ENCODE measurements at places on chromosomes 7 and 10.

DNA sequence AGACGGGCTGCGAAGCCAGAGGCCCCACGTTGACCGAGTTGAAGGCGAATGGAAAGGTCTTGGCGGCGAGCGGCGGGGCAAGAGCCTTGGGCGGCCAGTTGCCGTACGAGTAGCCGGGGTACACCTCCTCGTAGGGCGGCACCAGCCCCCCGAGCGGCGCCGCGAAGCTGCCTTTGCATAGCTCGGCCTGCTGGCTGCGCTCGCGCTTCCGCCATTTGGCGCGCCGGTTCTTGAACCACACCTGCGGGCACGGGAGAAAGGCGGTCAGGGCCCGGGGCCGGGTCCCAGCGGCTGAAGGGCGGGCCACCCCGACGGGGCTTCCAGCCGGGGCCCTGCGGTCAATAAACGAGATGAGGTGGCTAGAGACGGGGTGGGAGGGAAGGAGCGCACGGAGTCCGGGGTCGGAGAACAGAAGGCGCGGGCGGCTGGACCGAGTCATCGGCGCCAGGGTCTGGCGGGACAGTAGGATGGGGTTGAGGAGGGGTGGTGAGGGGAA, 4.8 kb downstream of the ELOVL3 start:
- peak; percentile 9 for DNase-seq

DNA sequence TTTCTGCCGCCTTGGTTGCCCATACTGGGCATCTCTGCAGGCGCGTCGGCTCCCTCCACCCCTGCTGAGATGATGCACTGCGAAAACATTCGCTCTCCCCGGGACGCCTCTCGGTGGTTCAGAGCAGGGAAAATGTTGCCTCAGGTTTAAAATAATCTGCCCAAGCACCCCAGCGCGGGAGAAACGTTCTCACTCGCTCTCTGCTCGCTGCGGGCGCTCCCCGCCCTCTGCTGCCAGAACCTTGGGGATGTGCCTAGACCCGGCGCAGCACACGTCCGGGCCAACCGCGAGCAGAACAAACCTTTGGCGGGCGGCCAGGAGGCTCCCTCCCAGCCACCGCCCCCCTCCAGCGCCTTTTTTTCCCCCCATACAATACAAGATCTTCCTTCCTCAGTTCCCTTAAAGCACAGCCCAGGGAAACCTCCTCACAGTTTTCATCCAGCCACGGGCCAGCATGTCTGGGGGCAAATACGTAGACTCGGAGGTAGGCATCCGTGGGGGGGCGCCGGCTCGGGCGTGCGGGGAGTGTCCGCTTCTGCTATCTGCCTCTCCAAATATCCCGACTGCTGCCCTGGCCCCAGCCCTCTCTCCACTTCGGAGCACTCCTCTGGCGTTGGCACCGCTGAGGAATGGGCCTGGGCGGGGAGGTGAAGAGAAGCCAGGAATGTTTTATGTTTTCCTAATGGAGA, at the start of gene CAV1:
Gene CAV1 (plus strand): TSS at position 428 of the 689 bp plus-strand sequence. CDS start 27 bp downstream, at position 455.
- DNase-seq = no peak

DNA sequence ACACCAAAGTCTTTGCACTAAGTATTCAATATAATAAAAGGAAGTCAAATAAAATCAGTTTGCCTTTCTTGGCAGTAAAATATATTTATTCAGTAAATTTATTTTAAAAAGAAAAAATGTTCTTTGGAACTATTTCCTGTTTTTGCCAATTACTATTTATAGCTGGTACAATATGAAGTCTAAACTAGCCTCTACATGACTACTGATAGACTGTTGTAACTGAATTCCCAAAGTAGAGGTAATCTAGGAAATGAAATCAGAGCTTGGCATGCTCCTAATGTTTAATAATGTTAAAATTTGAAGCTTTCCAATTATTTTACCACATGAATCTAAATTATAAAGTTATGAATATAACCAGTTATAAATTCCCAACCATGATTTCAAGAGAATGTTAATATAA, 385.5 kb downstream of the SEMA3D start:
- DNase-seq = no peak

- DNase-seq = no peak
These were observed 352.4 kb upstream of the AOAH start for GRCh38 chr7:37076668-37077067.

GRCh38 chr10:75335983-75336382, 65.6 kb downstream of the ZNF503 start:
- no peak for DNase-seq

- no peak for DNase-seq
These were observed 110.2 kb downstream of the COL13A1 start for GRCh38 chr10:69911613-69912528.

DNA sequence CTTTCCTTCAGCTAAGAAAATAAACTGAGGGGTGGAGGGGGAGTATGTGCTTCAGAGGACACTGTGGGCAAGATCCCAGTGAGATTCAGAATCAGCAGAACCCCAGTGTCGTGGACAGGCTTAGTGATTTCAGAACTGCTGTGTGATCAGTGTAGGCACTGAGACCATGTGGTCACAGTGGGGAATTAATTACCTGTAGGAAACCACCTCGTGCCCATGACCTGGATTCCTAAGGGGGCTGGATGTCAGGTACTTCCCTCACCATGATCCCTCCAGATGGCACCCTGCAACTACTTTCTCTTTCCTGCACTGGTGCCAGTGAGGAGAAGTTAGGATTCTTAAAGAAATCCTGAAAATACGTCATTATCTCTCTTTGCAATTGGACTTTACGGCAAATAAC, 64.4 kb downstream of the HBP1 start:
- no peak for DNase-seq

DNA sequence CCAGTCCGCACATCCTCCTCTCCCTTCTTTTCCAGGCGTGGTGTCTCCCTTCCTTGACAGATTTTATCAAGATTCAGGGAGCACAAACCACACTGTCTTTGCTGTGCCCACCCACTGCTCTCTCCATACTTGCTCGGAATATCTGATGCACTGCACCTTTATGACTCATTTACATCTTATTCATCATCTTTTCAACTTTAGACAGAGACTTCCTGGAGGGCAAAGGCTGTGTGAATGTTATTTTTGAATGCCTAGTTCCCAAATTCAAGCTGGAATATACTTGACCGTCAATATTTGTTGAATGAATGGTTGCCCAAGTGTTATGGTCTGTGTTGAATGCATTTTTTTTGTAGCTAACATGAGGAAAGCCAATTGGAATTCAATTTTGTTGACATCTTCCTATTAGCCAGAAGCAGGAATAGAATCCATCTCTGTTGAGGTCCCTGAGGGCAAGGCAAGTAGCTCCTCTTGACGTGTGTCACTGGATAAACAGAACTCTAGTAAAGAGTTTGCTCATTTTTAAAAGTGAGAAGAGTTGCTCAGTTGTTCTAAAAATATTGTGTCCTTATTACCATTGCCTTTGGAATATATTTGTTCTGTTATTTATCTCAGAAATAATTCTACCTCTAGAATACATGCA, 95.0 kb downstream of the KLF6 start:
- DNase-seq = no peak

DNA sequence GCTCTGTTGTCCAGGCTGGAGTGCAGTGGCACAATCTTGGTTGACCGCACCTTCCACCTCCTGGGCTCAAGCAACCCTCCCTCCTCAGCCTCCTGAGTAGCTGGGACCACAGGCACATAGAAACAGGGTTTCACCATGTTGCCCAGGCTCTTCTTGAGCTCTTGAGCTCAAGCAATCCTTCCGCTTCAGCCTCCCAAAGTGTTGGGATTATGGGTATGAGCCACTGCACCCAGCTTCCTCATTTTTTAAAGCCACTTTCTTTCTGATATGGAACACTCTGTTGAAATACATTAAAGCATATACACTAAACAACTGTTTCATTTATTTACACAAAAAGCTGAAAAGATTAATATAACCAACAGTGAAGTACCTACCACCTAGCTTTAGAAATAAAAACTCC, 117.2 kb downstream of the CLEC2L start:
- no peak for DNase-seq

DNA sequence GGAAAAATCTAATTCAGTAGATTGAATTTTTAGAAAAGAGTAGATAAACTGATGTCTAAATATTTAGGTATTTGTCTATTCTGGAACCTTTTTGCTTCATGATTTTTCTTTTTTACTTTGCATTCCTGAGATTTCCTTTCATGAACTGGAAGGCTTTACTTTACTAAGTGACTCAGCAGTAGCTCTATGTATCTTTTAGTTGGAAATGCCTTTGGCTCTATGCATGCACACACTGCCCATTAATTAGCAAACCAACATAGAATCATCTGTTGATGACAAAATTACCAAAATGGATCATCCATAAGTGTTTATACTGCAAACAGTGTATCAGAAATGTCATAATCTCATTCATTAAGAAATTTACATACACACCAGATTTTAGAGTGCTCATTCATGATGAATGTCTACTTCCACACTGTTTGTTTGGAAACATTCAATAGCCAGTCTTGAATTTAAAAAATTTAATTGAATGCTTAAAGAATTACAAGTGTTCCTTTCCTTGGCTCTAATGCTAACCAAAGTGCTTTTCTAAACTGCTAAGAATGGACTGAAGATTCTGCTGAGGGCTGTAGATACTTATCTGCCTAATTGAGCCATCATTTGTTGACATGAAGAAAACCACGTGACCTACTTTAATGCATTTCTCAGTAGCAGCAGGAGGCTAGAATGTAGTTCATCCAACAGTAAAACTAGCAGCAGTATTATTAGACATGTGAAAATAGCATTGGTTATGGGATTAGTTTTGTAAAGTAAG, 282.0 kb downstream of the ADK start:
- no peak for DNase-seq

- no peak for DNase-seq
These were observed 68.1 kb downstream of the RNF216 start for GRCh38 chr7:5713124-5713912.

GRCh38 chr10:66822801-66823200, 103.0 kb upstream of the LRRTM3 start:
- no peak for DNase-seq

DNA sequence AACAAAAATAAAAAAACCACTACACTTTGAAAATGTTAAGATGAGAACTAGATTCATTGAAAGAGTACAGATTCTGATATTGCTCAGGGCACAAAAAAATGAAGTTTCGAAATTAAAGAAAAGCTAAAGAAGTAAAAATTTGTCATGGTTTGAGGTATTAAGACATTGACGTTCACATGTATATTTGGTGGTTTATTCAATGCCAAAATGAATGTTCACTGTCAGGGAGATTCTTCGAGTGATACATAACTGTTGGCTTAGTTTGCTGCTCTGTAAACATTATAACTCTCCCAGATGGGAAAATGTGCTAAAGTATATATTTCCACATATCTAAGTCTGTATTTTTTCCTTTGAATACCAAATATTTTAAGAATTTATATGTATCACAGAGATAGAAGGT, 345.0 kb downstream of the SEMA3D start:
- DNase-seq = no peak

GRCh38 chr7:158355456-158356065, 232.1 kb downstream of the PTPRN2 start:
- DNase-seq = no peak

DNA sequence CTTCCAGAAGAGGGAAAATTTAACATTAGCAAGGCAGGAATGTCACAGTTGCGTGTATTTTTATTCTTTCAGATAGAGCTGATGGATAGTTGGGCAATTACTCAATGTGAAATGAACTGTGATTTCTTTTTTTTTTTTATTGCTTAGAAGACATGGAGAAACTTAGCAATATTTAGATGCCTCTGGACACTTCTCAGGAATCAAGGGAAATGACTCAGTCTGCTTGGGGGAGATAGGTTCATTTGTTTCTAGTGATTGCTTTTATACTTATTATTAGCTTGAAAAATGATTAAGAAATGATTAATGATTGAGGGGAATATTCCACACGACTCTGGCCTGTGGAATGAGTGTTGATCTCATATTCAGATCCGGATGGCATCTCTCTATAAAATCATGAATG, 33.1 kb upstream of the TBX20 start:
- no peak for DNase-seq

GRCh38 chr10:118841881-118842605, 87.3 kb upstream of the CACUL1 start:
- DNase-seq = no peak

- no peak for DNase-seq
These were observed 6.5 kb upstream of the OGA start for GRCh38 chr10:101824736-101825135.

DNA sequence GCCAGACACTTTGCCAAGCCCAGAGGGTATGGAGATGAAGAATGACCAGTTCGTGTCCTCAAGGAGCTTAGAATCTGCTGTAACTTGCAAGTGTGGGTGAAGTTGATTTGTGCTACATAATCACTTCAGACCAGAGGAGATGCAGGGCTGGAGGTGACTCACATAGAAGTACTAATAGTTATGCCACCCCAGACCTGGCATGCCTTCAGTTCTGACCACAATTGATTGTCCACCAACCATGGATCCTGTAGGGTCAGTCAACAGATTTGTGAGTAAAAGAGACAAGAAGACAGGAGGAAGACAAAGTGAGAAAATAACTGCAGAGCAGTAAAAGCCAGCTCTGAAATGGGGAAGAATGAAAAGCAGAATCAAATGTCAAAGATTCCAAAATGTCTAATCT, 51.2 kb upstream of the BMPER start:
- DNase-seq = no peak

- DNase-seq = no peak
These were observed 230.9 kb downstream of the CREB5 start for GRCh38 chr7:28643188-28643569.

DNA sequence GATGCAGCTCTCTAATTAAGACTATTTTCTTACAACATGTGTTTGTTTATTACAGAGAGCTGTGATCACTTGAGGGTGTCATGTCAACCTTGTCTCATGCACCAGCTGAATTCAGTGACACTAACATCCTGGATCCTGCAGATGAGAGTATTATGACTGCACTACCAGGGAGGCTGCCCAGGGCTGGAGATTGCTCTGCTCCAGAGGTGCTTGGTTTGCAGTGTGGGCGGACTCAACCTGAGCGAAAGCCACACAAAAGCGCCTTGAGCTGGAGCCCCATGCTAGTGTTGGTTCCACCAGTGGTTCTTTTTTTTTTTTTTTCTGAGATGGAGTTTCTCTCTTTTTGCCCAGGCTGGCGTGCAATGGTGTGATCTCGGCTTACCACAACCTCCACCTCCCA, 33.8 kb upstream of the ATXN7L1 start:
- no peak for DNase-seq

- DNase-seq = peak; percentile 55
These were observed 95.8 kb upstream of the CACUL1 start for GRCh38 chr10:118850418-118851061.

DNA sequence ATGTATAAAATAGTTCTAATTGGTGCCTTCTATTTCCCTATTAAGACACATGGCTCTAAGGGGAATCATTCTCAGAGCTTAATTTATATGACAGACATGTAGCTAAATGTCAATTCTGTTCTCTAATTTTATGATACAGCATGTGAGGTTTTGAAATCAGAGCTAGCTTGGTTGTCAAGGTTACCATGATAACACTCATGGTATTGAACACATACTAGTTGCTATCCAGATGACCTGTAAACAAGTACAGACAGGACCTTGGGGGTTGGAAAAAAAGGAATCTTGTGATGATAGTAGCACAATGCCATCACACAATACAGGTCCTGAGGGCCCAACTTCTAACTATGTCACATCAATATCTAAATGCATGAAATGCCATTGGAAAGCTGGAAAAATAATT, 49.2 kb downstream of the RHOBTB1 start:
- DNase-seq = no peak
